ENCODE measurements at places on chromosomes 5 and 9.

DNA sequence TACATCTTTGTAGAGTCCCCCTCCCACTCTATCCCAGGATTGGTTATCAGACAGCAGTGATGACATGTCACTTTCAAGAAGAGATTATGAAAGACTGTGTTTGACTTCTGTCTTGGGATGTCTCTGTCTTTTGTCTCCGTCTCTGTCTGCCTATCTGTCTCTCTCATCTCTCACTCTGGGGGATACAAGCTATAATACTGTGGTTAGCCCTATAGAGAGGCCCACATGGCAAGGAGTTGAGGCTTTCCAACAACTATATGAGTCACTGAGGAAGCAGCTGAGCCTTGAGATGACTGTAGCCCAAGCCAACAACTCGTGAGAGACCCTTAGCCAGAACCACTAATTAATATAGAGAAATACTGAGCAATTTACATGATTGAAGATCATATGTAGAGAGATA is 284.8 kb downstream of the PDE4D start:
- no peak for DNase-seq

DNA sequence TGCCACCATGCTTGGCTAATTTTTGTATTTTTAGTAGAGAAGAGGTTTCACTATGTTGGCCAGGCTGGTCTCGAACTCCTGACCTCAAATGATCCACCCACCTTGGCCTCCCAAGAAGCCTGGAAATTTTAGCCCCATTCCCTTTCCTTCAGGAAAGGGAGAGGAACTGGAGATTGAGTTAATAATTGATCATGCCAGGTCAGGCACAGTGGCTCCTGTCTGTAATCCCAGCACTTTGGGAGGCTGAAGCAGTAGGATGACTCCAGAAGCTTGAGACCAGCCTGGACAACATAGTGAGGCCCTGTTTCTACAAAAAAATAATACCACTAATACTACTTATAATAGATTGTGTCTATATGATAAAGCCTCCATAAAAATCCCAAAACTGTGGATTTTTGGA is 124.6 kb downstream of the UNC13B start:
- DNase-seq, result no peak

DNA sequence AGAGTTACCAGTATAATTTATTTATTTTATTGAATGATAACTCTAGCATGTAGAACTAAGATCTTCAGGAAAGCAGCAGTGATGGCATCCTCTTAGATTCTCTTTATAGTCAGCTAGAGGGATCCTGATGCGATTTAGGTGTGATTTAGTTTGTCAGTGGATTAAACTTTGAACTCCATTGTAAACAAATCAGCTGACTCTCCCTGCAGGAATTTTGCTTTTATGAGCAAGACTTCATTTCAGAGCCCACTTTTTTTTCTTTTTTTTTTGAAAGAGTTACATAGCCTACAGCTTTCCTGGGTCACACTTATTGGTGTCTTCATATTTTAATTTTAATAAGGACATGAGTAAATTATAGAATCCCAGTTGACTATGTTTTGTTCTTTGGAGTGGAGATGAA is 93.8 kb upstream of the SEMA6A start:
- DNase-seq, result no peak

DNA sequence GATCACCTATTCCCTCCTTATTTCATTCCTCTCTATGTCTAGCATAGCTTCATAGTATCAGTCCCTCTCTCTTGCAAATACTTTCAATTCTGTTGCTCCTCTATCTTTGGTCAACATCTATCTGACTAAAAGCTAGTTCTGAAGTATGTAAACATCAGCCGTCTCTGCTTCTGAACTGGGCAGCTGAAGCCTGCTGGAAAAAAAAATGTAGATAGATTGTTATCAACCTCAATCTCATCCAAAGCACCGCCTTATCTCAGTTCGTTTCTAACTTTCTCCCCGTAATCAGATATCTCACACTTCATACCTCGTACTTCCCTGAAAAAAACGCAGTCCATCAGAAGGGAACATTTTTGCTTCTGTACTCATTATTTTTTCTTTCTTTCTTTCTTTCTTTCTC is 4.5 kb upstream of the SEMA6A start:
- DNase-seq, result no peak

- no peak for DNase-seq
Observed at GRCh38 chr9:132792547-132792946, 85.5 kb downstream of the AK8 start.

- DNase-seq, result no peak
Observed at GRCh38 chr9:71634752-71635151, 133.6 kb downstream of the CEMIP2 start.
